ENCODE measurements at places on chromosomes 1 and 21.

GRCh38 chr1:157368363-157368762 lies 184.0 kb downstream of the FCRL5 start:
- no peak for ATAC-seq

DNA sequence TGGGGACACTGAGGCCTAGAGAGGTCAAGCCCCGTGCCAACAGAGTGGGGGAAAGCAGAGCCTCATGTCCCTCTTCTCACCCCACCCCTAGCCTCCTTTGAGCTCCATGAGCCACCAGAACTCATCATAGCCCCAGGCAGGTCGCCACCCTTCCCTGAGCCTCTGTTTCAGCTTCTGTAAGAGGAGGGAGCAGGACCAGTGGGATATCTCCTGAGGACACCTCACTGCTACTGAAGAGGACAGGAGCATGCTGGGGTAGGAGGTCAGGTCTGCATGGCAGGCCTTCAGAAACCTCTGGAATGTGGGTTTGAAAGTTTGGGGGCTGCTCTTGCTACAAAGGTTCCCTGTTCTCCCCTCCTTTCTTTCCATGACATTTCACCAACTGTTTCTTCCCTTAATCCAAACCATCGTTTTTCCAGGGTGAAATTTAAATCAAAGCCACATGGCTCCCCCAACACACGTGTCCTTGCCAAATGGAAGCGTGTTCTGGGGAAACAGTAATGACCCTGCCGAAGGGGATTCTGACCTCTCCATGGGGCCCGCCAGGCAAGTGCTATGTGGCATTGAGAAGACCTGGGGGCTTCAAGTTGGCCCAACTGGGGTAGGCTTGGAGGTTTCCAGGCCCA lies 88.1 kb upstream of the RUNX3 start:
- no peak for ATAC-seq

GRCh38 chr1:201585093-201585483 lies 46.2 kb downstream of the NAV1 start:
- no peak for ATAC-seq

- no peak for ATAC-seq
Observed at GRCh38 chr1:95207223-95207935, 26.6 kb upstream of the RWDD3 start.

DNA sequence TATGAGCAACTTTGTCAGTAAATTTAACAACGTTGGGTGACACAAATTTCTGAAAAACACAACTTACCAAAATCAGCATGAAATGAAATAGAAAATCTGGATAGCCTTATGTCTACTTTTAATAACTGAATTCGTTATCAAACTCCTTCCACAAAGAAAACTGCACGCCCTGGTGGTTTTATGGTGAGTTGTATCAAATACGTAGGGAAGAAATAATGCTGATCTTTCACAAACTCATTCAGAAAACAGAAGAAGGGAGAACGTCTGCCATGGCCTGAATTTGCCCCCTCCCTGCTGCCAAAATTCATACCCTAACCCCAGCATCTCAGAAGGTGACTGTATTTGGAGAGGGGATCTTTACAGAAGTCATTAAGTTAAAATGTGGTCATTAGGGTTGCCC lies 50.0 kb upstream of the COL18A1 start:
- no peak for ATAC-seq

- ATAC-seq, result no peak
Observed at GRCh38 chr21:37437376-37438080, 71.0 kb downstream of the DYRK1A start.

- no peak for ATAC-seq
Observed at GRCh38 chr1:217393896-217394295, 237.0 kb downstream of the GPATCH2 start.

- ATAC-seq, result no peak
Observed at GRCh38 chr21:37828556-37828955, 87.7 kb downstream of the KCNJ6 start.

DNA sequence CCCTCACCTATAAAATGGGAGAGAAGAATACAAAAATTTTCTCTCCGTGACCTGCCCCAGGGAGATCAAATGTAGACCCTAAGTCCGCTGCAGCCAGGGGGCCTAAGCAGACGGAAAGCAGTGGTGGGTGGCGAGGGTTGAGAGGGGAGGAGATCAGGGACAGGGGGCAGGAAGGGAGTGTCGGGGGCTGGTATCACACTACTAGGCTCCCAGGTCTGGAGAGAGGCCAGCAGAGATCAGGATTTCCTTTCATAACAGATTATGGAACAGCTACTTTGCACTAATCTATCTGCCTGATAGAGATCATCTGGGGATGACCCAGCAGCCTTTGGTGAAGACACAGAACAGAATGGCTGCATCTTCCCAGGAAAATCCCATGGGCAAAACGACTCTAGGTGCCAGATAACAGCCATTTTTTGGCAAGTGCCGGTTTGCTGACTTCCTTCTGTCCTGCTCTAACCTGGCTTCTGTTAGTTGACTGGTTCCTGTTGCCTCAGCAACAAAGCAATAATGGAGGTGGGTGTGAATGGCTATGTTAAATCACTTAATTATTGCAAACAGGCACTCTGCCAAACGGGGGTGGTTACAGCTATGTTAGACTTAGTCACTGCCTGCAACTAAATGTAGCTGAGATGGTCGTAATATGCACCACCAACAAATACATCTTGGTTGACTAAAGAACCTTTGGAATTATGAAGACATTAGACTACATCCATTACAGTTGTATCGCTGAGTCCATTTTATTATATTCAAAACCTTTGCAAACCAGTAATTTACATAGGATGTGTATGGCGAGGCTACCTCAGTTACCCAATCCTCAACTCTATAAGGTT lies 30.0 kb upstream of the EPS8L3 start:
- ATAC-seq, result peak; percentile 13

DNA sequence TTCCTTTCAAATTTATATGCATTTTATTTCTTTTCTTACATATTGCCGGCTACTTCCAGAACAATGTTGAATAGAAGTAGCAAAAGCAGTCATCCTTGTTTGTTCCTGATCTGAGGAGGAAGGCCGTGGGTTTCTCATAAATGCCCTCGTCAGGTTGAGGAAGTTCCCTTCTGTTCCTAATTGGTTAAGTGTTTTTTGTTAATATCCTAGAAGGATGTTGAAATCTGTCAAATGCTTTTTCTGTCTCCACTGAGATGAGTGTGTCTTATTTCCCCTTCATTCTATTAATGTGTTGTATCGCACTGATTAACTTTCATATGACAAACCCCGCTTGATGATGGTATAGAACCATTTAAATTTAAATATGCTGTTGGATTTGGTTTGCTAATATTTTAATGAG lies 15.4 kb downstream of the TTLL10 start:
- no peak for ATAC-seq

- no peak for ATAC-seq
Observed at GRCh38 chr1:15146971-15147376, 6.6 kb upstream of the TMEM51 start.

DNA sequence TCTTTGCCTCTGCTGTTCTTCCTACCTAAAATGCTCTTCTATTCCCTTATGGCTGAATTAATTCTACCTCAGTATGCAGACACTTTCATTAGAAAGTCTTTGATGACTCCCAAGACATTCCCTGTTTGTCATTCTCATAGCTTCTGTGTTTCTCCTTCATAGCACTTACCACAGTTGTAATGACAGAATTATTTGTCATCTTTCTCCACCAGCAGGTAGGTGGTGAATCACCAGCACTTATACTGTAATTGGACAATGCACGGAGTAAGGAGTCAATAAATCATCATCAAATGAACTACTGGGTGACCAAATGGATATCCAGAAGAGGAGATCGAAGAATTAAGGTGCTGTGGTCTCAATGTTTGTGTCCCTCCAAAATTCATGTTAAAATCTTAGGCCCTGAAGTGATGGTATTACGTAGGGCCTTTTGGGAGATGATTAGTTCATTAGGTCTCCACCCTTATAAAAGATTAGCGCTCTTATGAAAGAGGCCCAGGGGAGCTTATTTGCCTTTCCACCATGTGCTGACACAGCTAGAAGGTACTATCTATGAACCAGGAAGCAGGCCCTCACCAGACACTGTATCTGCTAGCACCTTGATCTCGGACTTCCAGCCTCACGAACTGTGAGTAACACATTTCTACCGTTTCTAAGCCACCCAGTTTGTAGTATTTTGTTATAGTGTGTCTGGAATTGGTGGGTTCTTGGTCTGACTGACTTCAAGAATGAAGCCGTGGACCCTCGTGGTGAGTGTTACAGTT lies 2.4 kb upstream of the CCT8 start:
- peak; percentile 34 for ATAC-seq

DNA sequence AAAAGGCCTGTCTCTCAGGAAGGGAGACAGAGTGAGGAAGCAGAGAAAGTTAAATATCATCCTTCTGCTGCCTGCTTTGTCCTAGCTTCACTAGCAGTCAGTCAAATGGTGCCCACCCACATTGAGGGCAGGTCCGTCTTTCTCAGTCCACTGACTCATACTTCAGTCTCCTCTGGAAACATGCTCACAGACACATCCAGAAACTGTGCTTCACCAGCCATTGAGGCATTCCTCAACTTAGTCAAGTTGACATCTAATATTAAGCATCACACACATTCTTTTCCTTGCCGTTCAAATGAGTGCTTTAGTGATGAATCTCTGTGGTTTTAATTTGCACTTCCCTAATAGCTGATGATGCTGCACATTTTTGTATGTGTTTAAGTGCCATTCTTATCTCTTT lies 777.8 kb upstream of the PRMT6 start:
- no peak for ATAC-seq

- ATAC-seq, result no peak
Observed at GRCh38 chr1:17211377-17211776, 6.4 kb downstream of the PADI1 start.

GRCh38 chr1:221878134-221878533 lies 136.2 kb upstream of the DUSP10 start:
- peak; percentile 92 for ATAC-seq

DNA sequence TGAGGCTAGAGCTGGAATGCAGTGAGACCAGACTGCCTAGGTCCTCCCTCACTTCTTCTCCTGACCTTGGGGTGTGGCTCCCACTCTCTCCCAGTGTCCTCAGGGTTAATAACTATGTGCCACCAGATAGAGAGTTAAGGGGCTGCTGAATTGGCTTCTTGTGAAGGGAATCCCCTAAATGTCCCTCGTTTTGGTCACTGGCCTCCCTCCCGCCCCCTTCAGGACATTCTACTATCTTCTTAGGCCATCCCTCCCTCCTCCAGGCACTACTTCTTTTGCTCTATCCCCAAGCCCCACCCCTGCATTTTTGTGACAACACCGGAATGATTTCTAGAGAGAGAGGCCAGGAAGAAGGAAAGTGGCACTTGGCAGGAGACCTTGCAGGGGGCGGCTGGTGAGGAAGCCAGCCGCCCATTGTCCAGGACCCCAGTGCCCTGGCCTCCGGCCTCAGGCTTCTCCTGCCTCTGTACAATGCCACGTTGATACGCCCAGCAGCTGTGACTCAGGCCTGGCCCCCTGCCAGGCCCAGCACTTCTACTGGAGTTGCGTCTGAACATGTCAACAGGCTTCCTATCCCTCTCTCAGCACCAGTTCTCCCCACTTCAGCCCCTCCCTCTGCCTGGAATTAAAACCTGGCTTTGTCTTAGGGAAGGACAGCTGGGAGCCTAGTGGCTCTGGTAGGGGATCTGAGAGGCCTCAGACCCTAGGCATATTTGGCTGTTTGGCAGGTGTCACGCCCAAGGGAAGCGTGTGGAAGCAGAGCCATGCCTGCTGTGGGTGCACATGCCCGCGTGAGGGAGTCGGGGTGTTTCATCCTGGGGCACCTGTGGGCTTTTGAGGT lies 9.1 kb downstream of the LMNA start:
- peak; percentile 34 for ATAC-seq

GRCh38 chr1:26471498-26472319 lies 531 bp upstream of the HMGN2 start:
- peak; percentile 30 for ATAC-seq

- no peak for ATAC-seq
Observed at GRCh38 chr1:226984521-226985238, 44.6 kb downstream of the COQ8A start.

DNA sequence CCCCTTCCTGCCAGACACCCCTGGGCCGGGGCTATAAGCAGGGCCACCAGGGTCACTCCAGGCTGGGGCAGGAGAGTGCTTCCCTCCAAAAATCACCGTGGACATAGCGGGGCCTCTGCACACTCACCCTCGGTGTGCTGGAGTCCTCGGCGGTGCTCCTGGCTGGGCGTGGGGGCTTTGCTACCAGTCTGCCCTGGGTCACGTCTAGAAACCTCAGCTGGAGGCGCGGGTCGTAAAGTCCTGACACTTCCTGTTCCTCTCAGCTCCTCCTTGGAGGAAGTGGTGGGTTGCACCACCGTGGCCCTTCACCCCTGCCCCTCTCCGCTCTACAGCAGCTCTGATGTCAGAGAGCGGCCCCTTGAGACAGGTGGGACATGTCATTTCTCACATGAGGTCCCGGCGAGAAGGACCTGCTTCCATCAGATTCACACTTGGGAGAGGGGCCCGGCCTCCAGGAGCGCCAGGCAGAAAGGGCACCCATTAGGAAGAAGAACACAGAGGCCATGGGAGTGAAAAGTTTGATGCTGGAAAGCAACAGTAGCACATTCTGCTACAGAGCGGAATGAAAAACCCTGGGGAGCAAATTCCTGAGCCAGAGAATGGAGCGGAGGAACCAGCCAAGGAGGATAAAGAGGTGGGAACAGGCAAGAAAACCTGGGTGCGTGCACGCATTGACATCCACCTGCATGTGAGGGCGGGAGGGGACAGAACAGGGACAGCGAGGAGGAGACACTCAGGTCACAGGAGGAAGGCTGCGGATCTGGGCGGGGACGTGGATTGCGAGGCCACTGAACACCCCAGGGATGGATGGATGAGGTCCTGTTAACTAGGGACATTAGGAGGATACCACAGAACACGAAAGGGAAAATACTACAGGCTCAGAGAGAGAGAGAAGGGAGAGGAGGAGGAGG lies at the start of gene ITGB2:
Gene ITGB2 (minus strand): TSS at position 206 of the 911 bp plus-strand sequence. CDS start 10,117 bp downstream, outside the sequence.
- ATAC-seq, result peak; percentile 83

DNA sequence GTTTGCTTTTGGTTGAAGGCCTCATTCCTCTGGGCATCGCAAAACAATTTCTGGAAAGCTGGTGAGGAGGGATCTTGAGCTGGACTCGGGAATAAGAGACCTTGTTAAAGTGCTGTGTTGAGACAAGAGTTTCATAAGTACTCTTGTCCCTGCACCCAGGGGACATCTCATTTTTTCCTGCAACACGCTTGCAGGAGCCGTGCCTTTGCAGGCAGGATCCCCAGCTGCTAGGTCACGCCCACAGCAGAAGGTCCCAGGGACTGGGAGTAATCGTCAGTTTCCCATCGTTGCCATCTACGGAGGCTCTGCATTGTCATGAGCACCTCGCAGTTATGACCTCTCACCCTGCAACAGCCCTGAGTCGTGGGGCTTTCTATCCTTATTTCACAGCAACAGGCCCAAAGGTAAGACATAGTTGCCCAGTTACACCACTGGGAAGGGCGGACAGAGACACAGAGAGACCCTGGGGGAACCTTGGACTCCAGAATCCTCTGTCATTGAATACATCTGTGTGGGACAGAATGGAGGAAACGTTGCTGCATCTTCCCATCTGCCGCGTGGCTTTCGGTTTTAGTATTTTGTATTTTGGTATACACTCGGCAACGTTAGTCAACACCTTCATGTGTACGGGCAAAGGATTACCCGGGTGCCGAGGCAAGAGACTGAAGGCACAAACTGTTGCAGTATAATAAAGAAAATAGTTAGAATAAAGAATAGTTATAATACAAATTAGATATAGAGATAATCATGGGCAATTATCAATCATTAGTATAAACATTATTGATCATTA lies 60.4 kb upstream of the DMRTB1 start:
- no peak for ATAC-seq

Data from activated T-helper 17 cell treated with anti-CD3 and anti-CD28 coated beads, Interleukin-2, amount 50 U/mL, for 72 hours (primary cell).